ENCODE measurements at places on chromosomes 5 and 9.
A peak's percentile ranks its signal among the peaks of the same experiment; 100 is the strongest.

DNA sequence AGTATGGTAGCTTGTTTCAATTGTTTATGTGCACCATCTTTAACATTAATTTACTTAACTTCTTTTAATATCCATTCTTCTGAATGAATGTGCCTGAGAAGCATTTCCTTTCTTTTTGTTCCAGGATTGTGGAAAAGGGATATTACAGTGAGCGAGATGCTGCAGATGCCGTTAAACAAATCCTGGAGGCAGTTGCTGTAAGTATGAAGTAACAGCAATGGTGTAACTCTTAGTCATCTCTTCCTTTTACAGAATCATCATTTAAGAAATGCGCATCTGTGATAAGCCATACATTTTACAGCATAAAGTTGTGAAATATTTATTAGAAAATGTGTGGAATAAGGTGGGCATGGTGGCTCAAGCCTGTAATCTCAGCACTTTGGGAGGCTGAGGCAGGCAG, 117.7 kb downstream of the STARD4 start:
- DNase-seq, result no peak

- no peak for DNase-seq
These were observed 357.5 kb downstream of the TAF11L14 start for GRCh38 chr5:17991775-17992174.

DNA sequence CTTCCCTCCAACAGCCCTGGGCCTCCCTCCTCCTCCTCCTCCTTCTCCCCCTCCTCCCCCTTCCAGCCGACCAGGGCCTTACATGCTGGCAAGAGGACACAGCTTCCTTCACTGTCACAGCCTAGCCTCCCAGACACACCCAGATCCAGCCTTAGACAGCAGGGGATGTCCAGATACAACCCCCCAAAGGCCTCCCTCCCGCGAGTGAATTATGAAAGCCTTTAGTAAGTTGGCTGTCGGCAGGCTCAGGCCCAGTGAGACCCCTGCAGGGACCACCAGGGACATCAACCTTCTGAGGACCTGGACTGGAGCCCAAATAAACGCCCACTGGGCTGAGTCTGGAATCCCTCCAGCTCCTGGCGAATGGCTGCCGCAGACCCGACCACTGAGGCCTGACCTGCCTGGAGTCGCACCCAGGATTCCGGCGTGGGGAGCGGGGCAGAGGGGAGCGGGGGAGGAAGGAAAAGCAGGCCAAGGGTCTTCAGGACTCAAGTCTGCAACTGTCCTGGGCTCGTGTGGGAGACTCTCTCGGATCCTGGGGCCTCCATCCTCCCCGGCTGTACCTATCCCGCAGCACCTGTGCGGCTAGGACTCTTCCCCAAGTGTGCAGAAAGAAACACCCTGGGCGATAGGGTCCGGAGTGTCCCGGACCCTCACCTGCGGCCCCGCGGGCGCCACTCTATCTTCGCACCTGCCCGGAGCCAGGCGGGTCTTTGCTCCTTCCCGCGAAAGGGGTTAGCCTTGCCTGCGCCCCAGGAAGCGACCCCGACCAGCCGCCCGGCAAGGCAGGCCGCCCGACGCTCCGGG, 705 bp downstream of the SEPTIN8 start:
- DNase-seq, result peak; percentile 48

DNA sequence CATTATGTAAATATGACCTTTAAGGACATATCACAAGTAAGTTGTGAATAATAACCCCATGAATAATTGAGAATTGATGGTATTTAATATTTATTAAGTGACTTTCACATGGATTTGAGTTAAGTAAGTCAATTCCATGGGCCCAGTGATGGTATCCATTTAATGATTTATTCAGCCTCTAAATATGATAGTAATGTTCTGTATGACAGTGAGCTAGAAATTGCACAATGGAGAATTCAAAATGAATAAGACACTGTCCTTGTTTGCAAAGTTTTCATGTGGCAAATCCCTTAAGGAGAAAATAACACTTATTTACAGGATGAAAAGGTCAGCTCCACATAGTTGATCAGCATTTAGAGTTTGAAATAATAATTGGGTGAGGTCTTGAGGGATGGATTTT, 160.7 kb downstream of the PDE4D start:
- DNase-seq, result no peak
